ENCODE measurements at places on chromosomes 13 and 19. TPM values are rescaled to one million over a fixed set of nuclear protein-coding genes. Genes with fewer than 3 reads are reported as not detected.

SYNGR4 gene
- polyA plus RNA-seq: 0.14 TPM

ZNF491 gene
- polyA plus RNA-seq: 9.4 TPM

GDF15 gene
- 35.1 TPM for polyA plus RNA-seq

DZIP1 gene
- 46.4 TPM for polyA plus RNA-seq

SIGLEC11 gene
- polyA plus RNA-seq: 0.79 TPM

FCER2 gene
- polyA plus RNA-seq: 0.27 TPM

CRLF1 gene
- 210 TPM for polyA plus RNA-seq

DNA sequence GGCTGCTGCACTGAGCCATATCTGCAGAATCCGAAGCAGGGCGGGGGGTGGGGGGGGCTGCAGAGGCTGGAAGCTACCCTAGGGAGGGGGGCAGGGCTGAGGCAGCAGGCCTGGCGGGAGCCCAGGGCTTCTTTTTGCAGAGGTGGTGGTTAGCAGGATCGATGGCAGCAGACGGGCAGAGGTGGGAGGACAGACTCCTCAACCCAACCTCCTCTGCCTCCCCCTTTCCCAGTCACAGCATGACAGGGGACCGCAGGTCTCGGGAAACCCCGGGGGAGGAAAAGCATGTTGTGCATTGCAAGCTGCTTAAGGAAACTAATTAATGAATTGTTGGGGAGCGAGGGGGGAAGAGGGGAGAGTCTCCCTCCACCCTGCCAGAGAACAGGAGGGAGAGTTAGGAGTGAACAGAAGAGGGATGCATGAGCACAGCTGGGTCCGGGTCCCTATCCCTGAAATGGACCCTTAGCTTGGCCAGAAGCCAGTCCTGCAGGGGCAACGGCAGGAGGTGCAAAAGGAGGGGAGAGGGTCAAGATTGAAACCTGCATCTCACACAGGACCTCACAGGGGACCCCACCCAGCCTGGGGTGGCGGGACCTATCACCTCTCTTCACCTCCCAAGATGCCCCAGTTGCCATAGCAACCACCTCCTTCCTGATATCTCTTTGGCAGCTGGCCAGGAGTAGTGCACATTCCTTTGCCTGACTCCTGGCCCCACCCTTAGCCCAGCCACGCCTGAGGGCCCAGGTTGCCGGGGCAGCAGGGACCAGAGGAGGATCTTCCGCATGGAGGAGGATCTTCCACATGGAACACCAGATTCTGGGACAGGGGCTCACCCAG, 1.8 kb downstream of the FXYD7 start:
- no peak for DNase-seq

DNA sequence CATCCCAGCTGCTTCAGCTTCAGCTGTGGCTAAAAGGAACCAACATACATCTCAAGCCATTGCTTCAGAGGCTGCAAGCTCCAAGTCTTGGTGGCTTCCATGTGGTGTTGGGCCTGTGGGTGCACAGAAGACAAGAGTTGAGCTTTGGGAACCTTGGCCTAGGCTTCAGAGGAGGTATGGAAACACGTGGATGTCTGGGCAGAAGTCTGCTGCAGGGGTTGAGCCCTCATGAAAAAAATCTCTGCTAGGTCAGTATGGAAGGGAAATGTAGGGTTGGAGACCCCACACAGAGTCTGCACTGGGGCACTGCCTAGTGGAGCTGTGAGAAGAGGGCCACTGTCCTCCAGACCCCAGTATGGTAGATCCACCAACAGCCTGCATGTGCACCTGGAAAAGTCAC, 279.3 kb downstream of the MZT1 start:
- no peak for DNase-seq

GRCh38 chr13:95564091-95564490, 11.6 kb downstream of the CLDN10 start:
- DNase-seq: no peak

DNA sequence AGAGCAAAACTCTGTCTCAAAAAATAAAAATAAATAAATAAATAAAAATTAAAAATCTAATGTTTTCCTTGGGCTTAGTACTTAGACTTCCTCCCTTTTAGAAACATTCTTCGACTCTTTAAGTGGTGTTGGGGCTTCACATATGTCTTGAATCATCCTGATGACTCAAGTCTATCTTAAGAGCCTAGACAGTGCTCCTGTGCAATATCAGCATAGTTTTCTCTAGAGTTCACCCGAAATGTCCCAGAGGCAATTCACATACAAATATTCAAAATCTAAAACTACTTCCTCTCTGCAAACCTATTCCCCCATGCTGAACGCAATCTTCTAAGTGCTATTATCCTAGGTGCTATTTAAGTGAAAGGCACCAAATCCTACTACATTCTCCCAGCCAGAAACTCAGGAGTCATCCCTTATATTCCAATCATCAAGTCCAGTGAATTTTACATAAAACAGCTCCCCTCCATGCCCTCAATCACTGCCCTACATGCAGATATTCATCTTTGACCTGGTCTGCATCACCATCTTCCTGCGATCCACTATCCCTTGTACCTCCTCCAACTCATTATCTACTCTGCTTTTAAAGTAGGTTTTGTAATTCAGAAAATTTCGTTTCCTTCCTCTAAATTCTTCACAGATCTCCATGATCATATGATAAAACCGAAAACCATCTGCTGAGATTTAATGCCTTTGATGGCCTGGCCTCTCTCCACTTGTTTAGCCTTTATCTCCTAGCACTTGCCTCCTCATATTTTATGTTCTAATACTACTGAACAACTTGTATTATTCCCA, 102.7 kb downstream of the ELF1 start:
- DNase-seq: no peak

DNA sequence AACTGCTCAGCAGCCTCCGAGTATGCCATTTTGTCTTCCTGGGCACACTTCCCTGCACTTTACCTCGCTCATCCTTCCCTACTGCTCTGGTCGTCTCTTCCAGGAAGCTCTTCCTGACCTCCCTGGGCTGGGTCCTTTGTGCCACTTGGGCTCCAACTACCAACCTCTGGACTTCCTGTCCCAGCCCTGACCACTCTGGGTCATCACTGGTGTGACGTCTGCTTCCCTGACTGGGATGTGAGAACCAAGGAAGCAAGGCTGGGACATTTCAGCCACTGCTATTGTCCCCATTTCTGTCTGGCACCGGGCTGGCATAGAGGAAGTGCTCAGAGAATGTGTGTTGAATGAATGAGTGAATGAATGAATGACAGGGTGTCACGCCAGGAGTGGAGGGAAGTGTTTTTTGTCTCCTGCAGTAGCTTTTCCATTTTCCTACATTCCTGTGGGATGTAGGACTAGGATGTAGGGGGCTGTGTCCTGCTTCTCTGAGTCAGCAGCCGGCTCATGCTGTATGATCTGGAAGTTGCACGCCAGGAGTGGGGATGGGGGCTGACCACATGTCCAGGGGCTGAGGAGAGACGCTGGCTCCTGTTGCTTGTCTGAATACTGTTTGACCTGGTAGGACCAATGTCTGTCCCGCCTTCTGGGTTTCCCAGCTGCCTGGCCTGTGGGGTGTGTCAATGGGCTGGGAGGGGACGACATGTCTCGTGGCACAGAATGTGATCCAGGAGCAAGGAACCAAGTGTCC, 14.7 kb downstream of the NOVA2 start:
- DNase-seq: no peak

GRCh38 chr19:30062907-30063649, 121.0 kb downstream of the URI1 start:
- no peak for DNase-seq

DNA sequence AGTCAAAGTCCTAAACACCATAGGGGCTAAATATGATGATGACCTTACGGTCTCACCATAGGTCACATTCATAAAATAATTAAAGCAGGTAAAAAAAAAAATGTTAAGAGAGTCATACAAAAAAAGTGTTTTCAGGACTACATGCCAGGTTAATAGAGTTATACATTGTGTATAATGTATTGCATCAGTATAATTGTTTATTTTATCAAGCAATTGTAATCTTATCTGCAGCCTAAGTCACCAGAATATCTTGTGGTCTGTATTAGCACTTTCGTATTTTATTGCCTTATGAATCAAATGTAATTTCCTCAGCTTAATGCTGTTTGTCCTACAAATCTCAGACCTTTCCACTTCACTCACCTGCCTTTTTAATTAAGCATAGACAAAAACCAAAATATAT, 972.9 kb upstream of the PCDH20 start:
- DNase-seq: no peak

DNA sequence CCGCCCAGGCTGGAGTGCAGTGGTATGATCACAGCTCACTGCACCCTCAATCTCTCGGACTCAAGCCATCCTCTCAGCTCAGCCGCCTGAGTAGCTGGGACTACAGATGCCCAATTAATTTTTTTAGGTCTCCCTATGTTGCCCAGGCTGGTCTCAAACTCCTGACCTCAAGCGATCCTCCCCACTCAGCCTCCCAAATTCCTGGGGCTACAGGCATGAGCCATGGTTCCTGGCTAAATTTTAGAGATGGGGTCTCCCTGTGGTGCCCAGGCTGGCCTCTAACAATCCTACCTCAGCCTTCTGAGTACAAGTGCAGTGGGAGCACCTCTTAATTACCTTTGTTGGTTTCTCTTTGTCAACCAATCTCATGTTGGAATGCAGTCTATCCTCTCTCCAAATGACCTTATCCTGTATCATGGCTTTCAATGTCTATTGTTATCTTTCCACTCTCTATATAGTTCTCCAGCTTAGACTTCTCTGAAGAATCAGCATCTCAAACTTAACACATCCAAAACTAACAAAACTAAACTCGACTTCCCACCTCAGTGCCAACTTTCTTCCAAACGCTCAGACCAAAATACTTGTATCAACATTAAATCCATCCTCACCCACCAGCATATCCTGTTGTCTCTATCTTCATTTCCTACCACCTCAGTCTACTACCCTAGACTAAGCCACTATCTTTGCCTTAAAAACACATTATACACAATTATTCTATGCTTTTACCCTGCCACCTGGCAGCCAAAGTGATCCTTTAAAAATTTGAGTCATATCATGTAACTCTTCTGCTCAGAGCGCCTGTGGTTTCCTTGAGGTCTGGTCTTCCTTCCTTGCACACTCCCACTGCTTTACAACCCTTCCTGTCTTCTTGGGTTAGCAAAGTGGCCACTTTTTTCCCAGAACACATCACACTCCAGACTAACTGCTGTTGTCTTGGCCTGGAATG, 6.7 kb downstream of the TPT1 start:
- no peak for DNase-seq

- no peak for DNase-seq
Measured at GRCh38 chr19:30754162-30754561, 382.0 kb downstream of the ZNF536 start.

- DNase-seq: no peak
Measured at GRCh38 chr19:45061965-45062364, 14.3 kb downstream of the ZNF296 start.

DNA sequence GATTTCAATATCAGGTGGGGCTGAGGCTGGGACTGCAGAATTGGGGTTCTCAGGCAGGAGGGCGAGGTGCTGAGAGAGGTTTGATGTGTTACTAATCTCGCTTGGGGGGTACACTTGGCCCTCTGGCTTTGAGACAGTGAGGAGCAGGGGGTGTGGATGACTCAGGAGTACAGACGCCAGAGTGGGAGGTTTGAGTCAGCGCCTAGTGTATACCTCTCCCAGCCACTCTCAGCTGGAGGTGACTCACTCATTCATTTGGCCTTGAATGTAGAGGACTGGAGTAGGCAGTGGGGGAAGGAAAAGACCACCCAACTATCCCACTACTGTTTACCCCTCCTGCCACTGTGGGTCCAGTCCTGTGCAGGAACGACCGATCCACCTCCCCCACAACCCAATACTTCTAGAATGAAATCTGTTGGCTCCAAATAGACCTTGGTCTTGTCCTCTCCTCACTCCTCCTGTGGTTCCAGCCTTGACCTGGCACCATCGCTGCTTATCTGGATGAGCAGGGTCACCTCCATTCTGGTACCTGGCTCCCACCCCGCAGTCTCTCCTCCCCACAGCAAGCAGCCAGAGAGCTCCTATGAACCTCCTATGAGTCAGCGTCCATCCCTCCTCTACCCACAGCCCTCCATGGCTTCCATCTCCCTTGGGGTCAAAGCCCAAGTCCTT, 20.1 kb upstream of the ZNRF4 start:
- no peak for DNase-seq

- no peak for DNase-seq
Measured at GRCh38 chr13:33040090-33040489, 23.9 kb downstream of the KL start.

DNA sequence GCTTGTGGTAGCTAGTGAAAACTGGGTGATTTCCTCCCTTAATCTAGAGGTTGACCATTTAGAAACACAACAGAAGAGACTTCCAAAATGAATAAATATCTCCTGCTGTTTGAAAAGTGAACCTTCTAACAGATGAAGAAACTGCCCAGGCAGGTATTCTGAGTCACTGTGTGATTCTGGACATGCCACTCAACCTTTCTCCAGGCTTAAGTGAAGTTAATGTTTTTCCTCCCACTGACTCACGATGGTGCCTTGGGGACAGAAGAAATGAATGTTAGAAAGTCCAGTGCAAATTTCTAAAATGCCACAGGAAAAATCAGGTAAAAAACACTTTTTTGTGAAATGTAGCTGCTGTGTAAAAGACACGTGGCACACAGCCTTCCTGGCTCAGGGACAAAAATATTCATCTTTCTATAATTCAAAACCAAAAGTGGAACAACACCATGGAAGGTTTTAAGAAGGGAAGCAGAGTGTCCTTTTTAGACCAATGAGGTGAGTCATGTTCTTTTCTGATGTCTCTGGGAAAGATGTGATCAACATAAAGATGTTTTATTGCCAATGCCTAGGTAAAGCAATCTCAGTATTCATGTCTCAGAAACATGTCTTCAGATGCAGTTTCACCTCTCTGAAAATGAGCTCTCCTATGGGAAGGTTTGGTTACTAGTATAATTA, 9.1 kb downstream of the UBE2L5 start:
- no peak for DNase-seq

GRCh38 chr13:59721926-59722910, 441.5 kb downstream of the DIAPH3 start:
- no peak for DNase-seq

DNA sequence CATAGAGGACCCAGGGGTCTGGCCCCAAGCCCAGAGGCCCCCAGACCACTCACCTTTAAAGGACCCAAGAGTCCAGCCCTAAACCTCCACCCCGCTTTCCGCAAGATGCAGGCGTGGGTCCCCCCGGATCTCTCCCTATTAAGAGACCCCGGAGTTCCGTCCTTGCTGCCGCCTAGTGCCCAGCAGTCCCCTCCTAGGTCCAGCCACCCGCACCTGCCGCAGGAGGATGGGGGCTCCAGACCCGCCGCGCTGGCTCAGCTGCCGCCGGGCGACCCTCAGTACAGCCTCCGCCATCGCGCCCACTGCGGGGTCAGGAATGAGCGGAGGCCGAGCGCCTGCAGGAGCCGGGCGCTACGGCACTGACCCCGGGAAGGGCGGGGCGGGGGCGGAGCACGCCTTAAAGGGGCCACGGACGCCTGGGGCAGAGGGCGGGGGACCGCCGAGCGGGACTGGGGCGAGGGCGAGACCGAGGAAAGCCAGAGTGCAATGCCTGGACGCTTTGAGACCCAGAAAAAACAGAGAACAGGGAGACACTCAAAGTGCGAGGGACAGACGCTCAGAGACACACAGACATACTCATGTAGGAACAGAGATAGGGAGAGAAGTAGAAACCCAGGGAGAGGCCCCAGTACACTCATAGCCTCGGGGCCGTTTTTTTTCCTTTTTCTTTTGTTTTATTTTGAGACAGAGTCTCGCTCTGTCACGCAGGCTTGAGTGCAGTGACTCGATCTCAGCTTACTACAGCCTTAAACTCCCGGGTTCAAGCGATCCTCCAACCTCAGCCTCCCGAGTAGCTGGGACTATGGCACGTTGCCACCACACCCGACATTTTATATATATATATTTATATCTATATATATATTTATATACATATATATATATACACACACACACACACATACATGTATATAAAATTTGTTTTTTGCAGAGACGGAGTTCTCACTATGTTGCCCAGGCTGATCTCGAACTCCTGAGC, at the start of gene ETHE1:
Gene ETHE1, minus strand, starts transcription at position 318 of the 976 bp plus-strand sequence. Its CDS starts 24 bp downstream, at position 294.
- peak; percentile 87 for DNase-seq

GRCh38 chr13:98507282-98507797, 69.6 kb downstream of the STK24 start:
- DNase-seq: peak; percentile 58

All from left lung (tissue), 14 donors.